ENCODE measurements at places on chromosomes 7 and 10.

GRCh38 chr7:145398758-145399157, 562.9 kb upstream of the TPK1 start:
- DNase-seq: no peak

DNA sequence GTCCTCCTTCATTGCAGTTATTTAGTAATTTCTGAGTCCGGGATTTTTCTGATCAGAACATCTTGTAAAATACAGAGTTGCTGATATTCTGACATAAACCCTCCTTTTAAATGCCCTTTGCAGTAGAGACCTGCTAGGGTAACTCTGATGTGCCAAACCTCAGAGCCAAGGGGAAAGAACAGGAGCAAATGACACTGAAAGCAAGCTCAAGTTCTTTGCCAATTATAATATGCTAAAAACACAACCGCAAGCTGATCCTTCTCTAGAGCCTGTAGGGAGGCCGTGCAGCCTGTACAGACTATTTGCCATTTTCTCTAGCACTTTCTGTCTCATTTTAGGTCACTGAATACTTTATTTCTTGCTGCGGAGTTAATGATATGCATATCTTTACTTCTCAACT, 240.4 kb downstream of the CAMK1D start:
- no peak for DNase-seq

DNA sequence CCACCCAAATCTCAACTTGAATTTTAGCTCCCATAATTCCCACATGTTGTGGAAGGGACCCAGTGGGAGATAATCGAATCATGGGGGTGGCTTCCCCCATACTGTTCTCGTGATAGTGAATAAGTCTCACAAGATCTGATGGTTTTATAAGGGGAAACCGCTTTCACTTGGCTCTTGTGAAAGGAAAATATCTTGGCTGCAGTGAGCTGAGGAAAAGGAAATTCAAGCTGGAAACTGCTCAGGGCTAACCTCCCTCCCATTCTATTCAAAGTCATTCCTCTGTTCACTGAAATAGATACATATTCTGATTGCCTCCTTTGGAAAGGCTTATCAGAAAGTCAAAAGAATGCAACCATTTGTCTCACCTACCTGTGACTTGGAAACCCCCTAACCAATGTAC, 15.8 kb downstream of the CYCS start:
- DNase-seq: no peak

- DNase-seq: no peak
Observed at GRCh38 chr7:120304674-120305073, 31.7 kb downstream of the KCND2 start.

DNA sequence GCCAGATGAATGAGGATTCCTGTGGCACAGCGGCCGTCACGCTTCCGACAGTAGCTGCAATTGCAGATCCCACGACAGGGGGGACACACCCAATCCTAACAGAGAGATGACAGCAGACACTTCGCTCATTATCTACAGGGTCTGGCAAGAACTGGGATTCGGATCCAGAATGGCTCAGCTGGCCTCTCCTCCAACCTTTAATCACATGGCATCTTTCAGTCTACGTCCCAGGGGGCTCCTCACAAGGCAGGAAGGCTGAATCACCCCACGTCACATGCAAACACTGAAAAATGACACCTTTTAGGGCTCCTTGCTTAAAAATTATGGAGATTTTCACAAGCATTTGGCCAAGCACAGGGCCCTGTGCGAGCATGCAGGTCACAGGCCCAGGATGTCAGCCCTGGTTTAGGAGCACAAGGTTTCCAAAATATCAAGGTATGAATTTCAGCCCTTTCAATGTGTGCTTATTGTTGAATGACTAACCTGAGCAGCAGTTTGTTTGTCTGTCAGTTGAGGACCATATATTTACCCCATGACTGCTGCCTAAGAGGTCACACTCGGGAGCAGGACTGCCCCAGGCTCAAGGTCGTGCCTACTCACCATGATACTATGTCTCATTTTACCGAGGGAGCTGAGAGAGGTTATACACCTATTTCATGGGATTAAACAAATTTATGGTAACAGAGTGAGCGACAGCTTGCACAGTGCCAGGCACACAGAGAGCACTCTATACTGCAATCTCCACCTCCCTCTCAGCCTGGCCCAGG, 42.5 kb downstream of the CDCA7L start:
- no peak for DNase-seq

GRCh38 chr10:76031099-76031498, 599.7 kb downstream of the LRMDA start:
- DNase-seq: no peak

- peak; percentile 56 for DNase-seq
Observed at GRCh38 chr7:117124591-117125220, 171.4 kb downstream of the ST7 start.

GRCh38 chr7:21086688-21087087, 300.0 kb upstream of the SP8 start:
- DNase-seq: no peak

- DNase-seq: no peak
Observed at GRCh38 chr7:15334536-15335263, 227.1 kb downstream of the AGMO start.

DNA sequence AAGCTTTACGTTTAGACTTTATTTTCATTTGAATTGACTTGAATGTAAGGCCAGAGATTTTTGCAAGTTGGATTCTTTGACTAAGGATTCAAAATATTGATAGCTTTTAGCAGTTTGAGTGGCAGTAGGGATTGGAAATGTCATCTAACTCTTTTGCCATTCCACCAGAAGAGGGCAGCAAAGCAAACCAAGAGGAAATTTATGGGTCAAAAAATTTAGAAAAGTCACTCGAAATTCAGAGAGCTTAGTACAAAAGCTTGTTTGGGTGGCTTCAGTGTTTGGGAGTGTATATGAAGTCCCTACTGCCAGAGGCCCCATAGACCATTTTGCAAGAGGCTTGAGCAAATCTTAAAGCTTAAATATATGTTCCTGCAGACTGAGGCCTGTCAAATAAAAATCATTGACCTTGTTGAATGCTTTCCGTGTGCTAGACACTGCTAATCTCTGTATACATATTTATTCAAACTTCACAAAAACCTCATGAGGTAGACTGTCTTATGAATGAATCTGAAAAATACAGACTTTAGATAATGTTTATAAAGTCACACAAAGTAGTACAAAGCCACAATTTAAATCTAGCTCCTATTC, 44.6 kb upstream of the RSBN1L start:
- DNase-seq: no peak

DNA sequence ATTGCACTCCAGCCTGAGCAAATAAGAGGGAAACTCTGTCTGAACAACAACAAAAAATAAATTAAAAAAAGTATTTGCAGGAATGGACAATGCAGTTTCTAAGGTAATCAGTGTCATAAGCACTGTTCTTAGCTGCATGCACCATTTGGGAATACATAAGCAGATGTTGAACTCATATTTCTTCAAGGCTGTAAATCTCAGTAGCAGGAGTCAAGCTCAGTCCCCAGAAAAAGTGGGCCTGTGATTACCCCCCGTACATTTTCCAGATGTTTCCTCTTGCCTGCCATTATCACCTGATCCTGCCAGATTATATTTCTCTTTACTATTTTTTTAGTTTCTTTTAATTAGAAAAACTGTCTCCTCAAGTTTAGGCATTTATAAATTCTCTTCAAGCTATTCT, 667.6 kb upstream of the ANKRD30A start:
- no peak for DNase-seq

- no peak for DNase-seq
Observed at GRCh38 chr10:98370831-98371820, 43.9 kb downstream of the PYROXD2 start.

- no peak for DNase-seq
Observed at GRCh38 chr10:113264333-113265131, 288.3 kb upstream of the HABP2 start.

DNA sequence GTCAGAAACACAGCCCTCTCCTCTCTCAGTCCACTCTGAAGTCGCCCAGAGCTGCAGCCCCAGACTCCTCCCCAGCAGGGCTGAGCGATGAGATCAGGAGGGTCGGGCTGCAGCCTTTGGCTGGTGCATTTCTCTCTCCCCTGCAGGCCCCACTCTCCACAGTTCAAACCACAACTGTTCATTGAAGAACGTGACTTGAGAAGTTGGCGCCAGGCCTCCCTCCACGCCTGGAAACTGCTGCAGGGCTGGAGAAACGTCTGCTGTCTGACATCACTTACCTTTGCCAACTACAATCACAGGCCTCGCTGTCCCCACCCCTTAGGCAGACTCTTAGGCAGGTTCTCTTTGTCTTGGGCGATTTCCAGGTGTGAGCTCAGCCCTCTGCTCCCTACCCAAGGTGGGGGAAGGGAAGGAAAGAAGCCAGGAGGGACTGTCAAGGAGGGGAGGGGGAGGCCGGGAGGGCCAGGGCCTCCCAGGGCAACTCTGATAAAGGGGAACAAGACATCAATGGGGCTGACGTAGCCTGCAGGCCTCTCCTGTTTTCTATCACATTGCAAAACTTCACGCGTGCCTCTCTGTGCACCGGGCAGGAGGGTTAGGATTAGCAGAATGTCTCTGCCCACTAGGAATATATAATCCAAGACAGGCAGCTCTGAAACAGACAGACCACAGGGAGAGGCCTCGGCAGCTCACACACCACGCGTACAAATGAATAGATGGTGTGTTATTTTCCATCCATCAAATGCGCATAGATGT, 32.7 kb downstream of the CALML5 start:
- no peak for DNase-seq

- DNase-seq: no peak
Observed at GRCh38 chr10:88111294-88111693, 247.9 kb downstream of the PTEN start.

GRCh38 chr10:121593281-121594075, 4.8 kb downstream of the FGFR2 start:
- no peak for DNase-seq

DNA sequence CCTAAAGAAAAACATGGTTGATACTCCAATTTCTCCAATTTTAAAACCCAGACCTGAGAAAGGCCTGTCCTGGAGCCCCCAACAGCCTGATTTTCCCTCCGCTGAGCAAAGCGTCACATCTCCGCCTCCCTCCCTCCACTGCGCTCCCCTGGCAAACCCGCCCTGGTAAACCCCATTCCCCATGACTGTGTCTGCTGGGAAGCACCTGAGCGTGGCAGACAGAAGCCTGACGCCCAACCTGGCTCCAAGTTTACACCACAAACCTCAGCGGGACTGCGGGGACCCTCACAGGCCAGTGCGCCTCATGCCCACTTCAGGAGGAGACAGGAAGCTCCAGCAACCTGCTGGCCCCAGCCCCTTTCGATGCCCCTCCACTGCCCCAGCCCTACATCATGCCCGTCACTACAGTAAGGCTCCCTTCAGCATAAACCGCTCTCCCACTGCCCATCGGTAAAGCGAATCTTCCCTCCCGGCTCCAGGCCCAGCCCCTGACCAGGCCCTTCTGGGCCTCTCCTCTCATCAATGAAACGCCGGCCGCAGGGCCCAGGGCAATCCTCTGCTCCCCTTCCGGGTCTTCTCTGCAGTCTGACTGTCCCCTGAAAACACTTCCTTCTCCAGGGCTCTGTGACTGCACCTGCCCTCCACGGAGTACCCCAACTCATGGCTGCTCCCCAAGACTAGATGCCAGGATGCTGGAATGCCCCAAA, 233.3 kb downstream of the MAD1L1 start:
- no peak for DNase-seq

- DNase-seq: no peak
Observed at GRCh38 chr10:99532687-99533495, at the start of gene NKX2-3. Gene NKX2-3 (plus strand): TSS chr10:99532942. CDS start chr10:99533132, 190 bp downstream.

DNA sequence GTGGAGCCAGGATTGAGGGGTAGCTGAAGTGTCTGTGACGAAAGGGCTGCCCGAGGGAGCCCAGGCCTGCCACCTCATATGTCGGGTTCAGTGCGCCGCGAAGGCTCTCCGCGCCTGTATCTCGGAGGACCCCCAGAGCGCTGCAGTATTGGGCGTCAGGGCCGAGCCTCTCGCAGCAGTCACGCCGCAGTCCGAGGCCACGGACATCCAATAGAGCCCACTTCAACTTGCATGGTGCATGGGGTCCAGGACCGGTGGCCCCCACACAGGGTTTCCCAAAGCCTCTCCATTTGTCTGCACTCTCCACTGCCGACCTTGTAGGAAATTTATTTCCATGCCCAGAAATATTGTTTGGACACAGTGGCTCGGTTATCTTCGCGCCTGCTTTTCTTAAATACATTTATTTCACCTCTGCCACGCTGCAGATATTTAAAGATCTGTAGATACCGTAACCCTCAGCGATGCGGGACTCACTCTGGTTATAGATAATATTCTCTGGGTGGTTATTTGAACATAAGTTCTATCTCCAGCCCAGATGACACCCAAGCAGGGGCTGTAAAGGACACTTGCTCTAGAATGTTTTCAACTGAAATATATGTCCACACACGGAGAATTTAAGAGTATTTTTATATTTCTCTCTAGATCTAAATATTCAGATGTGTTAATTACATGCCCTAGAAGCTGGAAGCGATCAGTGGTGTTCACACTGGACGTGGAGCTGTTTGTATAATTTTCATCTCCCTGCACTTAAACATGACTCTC, 5.1 kb upstream of the ZNF503 start:
- DNase-seq: no peak

DNA sequence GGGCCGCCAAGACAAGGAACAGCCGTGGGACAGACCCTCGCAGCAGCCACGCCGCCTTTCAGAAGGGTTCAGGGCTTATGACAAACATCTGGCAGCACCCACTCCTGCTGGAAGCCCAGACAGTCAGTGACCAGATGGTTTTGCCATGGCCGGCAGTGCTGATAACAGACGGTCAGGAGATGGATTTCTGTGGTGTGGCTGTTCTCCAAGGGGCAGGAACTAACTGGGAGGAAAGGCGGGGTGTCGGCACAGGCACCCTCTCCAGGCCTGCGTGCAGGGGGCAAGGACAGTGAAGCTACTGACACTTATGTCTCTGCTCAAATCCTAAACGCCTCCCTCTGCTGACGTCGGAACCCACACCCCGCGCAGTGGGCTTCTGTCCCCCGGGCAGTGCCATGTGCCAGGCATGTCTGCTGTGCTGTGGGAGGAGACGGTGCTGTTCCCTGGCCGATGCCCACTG, 416.1 kb downstream of the DNAJB6 start:
- DNase-seq: no peak

DNA sequence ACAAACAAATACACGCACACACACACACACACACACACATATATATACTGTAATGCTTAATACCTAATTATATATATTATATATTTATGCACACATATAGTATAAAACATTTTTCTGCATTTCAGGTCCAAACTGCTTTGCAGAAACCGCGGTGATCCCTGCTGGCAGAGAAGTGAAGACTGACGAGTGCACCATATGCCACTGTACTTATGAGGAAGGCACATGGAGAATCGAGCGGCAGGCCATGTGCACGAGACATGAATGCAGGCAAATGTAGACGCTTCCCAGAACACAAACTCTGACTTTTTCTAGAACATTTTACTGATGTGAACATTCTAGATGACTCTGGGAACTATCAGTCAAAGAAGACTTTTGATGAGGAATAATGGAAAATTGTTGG, 138.5 kb downstream of the VWC2 start:
- DNase-seq: no peak

DNA sequence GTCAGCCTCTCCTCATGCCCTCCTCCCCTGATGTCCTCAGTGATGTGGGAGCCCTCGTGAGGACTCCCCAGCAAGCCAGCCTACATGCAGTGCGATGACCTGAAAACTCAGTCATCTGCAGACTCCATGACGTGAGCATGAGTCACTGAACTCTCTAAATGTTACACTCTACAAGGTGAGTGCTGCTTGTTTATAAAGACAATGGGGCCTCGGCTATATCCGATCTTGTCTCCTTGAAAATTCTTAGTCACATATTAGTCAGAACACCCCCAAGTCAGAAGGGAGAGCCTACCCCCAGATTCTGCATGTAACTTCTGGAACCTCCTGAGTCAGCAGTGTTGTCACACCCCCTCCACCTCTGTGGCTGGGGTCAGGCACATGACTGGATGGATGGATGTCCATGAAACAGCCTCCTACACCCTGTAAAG, 673.8 kb downstream of the INHBA start:
- DNase-seq: no peak

Measured in activated CD8-positive, alpha-beta memory T cell treated with anti-CD3 and anti-CD28 coated beads for 48 hours (primary cell).